ENCODE measurements at places on chromosomes 6 and 20.

- DNase-seq, result peak; percentile 49
Observed at GRCh38 chr6:147506704-147507114, 1.8 kb upstream of the SAMD5 start.

DNA sequence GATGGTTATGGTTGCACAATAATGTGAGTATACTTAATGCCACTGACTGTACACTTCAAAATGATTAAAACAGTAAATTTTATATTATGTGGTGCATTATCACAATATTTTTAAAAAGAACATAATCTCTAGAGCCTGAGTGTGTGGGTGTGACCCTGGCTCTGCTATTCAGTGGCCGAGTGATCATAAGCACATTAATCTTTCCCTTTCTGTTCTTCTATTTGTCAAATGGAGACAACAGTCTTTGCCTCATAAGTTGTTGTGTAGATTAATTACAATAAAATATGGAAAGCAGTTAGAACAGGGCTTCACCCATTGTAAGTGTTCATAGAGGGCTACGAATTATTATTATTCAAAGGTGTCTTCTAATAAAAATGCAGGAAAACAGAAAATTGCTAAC is 548.6 kb downstream of the HTR1B start:
- DNase-seq, result no peak

DNA sequence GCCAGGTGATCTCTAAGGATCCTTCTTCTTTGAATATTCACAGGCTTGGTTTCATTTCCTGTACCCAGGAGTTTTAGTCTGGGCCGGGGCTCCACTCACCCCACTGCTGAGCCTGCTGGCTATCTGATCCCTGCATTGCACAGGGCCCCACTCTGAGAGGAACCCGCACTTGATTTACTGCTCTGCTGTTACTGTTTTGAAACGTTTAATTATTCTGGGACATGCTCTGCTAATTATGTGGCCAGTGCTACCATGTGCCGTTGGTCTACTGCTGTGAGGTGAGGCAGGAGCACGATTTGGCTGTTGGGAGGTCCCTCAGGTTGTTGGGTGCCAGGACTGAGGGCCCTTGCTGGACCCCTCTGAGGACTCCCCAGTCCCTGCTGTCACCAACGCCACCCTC is 108.7 kb upstream of the SIRPA start:
- DNase-seq, result no peak

DNA sequence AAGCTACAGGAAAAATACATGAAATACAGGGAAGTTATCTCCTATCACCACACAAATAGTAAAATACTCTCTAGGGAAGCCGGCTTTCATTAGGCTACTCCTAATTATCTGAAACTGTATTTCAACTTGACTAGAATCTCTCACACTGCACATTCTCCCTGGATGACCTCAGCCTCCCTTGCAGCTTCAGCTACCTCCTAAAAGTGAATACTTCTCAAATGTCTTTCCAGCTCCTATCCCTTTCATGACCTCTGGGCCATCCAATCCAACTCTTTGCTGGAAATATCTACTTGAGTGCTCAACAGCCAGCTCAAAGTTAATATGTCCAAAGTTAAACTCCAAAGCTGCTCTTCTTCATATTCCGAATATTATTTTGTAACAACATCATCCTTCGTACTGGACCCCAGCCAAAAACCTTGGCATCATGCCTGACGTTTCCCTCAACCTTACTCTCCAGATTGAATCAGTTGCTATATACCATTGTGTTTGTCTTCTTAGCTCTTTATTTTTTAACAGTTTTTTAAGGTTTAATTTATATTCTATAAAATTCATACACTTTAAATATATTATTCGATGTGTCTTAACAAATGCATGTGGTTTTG is 29.4 kb upstream of the KIF6 start:
- DNase-seq, result no peak

DNA sequence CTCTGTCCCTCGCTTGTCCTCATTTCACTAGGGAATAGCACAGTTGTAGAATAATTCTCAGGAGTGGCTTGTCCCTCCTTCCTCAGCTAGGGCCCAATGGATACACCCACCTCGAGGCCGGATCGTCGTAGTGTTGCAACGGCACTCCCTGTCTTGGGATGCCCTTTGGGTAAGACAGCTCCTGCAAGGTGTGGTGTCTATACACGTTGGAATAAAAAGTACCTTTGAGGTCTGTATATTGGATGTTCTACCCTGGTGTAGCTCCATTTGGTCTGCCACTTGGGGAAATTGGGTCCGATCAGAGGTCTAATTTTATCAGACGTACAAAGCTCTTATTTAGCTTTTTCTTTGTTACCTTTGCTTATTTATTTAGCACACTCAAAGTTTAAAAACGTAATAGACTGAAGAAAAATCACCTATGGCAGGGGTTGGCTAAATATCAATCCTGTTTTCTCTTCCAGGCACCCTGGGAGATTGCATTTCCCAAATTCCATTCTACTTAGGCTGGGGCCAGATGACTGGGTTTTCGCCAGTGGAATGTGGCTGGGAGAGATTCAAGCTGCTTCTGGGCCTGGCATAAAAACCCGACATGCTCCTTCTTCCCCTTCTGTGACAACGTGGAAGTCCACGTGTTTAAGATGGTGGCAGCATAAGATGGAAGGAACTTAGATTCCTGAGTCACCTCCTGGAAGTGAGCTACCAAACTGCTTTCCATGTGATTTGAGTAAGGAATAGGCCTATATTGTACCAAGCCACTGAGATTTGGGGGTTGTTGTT is 82.3 kb upstream of the CD83 start:
- DNase-seq, result peak; percentile 54

DNA sequence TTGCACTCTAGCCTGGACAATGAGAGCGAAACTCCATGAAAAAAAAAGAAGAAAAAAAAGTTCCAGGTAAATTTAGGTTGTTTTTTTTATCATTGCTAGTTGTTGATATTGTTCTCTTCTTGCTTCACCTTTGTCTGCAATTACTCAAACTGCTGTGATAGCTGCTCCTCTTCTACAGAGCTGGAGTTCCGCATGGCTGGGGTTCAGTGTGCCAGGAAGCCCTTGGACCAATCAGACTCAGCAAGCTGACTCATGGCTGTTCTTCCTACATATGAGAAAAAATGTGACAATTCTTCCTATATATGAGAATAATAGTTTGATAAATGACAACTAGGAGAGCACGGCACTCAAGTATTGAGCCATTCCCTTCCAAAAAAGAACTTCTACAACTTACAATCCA is 28.4 kb downstream of the DPPA5 start:
- no peak for DNase-seq

- DNase-seq, result no peak
Observed at GRCh38 chr6:106735136-106735633, 105.8 kb downstream of the QRSL1 start.

DNA sequence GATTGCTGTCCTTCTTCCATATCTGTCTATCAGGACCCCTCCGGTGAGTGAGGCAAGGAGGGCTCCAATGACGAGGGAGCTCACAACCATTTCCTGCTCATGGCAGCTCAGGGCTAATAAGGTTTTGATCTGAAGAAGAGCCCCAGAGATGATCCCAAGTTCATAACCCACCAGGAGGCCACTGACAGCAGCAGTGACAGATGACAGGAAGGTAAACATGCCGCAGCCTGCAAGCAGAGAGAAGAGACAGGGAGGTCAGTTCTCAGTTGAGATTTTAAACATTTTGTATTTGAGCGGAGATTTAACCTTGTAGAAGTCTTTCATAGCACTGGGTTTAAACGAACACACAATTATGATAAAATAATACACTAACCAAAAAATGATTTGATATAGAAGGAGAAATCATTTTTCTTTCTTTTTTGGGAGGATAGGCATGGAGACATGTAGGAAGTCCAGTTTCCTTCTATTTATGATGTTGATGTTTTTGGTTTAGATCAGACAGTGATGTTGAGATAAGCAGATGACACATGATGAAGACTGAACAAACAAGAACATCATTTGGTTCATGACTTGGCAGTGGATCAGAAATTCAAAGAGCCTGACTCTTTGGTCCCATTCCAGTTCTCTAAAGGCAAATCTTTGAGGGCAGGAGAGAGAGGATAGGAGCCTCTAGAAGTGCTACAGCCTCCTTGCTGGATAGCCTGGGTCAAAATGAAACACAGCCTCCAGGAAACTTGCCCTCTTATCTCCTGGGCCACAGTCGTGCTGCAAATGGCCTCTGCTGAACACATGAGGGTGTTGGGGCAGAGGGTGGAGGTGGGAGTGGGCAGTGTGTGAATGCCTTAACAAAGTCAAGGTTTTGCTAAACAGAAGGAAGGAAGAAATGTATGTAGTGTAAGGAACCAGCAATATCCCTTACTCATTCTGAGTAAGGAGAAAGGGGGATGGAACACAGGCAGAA is 22.6 kb downstream of the SLC2A12 start:
- DNase-seq, result no peak

DNA sequence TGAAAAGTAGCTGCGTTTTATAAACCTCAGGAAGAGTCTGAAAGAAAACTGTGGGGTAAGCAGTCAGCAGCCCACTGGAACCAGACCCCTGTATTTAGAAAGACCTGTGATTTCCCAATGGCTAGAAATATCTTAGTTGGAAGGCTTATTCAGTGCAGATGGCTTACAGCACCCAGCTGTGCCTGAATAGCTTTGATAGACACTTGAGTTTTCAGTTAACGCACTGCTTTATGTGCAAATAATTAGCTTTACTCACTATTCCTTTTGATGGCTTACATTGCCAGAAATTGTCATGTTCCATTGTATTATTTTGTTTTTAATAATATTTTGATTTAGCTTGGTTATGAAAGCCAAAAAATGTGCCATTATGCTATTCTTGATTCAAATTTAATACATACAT is 465.3 kb upstream of the SYNCRIP start:
- DNase-seq, result no peak

GRCh38 chr6:28606424-28607391 is 81.0 kb downstream of the GPX5 start:
- DNase-seq, result no peak

GRCh38 chr20:20546402-20546801 is 166.0 kb downstream of the RALGAPA2 start:
- no peak for DNase-seq

- no peak for DNase-seq
Observed at GRCh38 chr6:27867051-27867944, 44.9 kb downstream of the OR2B2 start.
